ENCODE measurements at places on chromosomes 2 and 18.

DNA sequence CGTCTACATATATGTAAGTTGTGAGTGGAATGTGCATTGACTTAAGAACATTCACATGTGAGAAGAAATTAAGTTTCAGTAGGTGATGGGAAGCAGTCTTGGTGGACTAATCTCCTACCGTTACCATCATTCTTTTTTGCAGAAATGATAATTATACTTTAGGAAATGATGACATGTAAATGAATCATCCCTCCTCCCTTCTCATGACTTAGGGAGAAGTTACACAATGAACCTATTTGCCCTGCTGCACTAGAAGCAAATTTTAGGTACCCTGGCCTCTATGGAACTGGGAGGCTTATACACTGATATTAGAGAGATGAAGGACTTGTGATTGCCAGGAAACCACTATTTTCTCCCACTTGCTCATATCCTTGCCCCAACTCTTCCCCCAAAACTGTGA, 214.2 kb downstream of the CALCRL start:
- no peak for DNase-seq

GRCh38 chr2:127662937-127663565, 12.3 kb downstream of the LIMS2 start:
- no peak for DNase-seq

GRCh38 chr2:108548208-108549003, 14.1 kb downstream of the LIMS1 start:
- DNase-seq: no peak

DNA sequence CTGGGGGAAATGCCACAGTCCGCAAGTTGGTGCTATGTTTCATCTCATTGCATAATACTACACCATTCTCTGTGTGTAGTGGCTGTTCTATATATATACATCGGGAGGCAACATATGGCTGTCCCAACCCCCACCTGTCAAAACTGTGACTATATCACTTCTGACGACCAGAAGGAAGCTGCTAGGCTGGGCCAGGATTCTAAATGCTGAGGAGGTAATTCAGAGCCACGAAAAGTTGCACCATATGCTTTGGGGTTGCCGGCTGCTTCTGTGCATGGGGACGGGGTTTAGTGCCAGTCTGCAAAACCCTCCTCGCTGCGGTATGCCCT, 117.3 kb downstream of the MSH2 start:
- no peak for DNase-seq

Measured in CD4-positive, alpha-beta T cell treated with Interleukin-6 for 4 hours (primary cell).